ENCODE measurements at places on chromosomes 7 and 10.

- no peak for DNase-seq
Measured at GRCh38 chr10:50373821-50374501, 122.6 kb upstream of the ASAH2 start.

- no peak for DNase-seq
Measured at GRCh38 chr10:126072622-126073021, 176.3 kb downstream of the FANK1 start.

DNA sequence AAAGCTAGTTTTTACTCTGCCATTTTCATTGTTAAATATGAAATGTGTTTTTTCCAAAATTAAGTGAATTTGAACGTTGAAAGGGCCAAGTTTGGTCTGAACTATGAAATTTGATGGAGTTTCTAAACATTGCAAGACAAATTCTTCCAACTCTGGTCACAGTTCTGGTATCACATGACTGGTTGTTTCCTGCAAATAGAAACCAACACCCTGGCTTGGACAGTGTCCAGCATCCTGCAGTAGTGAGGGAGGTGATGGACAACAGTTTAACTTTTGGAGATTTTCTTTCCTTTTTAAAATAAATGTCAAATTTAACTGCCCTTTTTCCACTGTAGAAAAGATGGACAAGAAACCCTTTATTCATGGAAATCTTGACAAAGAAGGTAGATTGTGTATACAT, 54.8 kb upstream of the AGBL3 start:
- no peak for DNase-seq

DNA sequence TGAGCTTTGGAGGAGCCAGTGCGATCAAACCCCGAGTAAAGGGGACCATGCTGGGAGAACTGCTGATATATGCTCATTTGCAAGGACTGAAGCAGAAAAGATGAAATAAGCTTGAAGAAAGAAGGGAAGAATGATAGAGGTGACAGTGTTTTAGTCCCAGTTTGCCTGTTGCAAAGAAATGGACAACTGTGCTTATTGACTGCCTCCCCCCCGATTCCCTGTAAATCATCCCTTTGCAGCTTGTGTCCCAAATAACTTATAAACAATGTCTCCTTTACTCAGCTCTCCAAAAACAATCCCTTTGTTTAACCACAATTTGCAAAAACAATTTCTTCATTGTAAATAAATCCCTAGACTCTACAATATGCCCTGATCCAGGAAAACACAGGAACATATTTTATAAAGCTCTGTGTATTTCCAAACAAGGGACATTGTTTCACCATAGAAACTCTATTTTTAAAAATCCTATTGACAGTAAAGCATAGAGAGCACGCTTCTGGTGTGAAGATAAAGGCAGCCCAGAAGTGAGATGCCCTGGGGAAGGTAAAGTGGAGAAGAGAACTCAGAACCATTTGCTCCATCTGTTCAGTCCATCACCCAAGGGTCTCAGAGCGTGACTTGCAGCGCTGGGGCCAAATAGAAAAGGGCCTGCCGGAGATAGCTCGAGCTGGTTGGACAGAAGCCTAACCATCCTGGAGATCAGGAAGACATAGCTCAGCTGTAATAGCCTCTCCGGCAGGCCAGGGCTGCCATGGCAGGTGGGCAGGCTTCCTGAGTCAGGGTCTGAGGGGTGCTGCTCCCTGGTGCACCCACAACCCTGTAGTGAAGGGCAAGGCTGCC, 280.5 kb downstream of the WDR11 start:
- no peak for DNase-seq

GRCh38 chr7:132387596-132387995, 188.7 kb downstream of the PLXNA4 start:
- no peak for DNase-seq

DNA sequence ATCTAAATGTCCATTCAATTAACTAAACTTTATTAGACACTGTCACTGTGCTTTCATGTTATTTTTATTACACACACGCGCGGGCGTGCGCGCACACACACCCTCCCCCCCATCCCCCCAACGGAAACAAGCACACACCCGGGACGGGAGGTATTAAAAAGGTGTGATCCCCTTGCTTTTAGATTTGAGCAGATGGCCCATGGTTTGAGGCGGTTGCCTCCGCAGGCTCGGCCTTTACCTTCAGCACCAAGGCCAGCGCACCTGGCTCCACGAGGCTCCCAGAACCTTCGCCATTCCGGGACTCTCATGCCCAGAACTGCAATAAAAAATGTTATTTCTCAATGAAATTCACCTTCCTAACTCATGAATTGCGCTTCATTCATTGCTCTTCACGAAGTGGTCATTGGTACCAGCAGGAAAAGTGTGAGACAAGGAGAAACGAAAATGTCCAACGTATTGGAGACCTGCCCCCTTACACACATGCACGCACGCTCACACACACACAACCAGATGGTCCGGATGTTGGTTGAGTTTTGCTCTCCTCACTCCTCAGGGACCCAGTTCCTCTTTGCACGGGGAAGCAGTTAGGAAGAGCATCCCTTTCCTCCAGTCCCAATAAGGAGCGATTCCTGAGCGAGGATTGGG, 20.8 kb upstream of the PTF1A start:
- no peak for DNase-seq

GRCh38 chr10:113053881-113054280, 103.8 kb downstream of the TCF7L2 start:
- no peak for DNase-seq

GRCh38 chr10:131044379-131045111, 267.0 kb downstream of the TCERG1L start:
- no peak for DNase-seq

- DNase-seq = no peak
Measured at GRCh38 chr10:14673189-14673861, 101.4 kb downstream of the FAM107B start.

DNA sequence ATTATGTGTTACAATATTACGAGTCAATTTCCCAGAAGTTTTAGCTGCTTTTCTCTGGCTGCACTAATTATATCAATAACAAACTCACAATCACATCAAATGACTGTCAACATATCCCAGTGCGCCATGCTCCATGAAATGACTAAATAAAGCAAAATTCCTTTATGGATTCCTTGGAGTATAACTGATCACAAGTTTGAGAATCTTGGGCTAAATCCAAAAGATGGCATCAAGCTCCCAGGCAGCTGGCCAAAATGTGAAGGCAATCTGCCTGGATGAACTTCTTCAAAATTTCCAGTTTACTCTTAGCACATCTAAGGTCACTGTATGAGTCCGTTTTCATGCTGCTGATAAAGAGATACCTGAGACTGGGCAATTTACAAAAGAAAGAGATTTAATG, 210.8 kb downstream of the CCSER2 start:
- peak; percentile 31 for DNase-seq

DNA sequence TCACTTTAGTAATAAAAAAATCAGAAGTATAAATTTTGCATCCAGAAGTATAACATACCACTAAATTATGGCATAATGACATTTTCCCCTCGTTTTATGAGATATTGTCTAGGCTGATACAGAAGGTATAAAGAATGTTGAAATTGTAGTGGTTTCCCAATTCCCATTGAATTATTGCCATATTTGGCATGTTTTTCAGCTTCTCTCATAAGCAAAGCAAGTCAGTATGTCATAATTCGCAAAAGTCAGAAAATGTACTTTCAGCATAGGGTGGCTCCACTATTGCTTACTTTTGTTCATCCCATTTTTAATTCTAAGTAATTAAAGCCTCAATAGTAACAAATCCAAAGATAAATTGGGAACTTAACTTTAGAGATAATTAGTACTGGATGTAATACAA, 19.7 kb upstream of the PTPRZ1 start:
- DNase-seq = no peak

DNA sequence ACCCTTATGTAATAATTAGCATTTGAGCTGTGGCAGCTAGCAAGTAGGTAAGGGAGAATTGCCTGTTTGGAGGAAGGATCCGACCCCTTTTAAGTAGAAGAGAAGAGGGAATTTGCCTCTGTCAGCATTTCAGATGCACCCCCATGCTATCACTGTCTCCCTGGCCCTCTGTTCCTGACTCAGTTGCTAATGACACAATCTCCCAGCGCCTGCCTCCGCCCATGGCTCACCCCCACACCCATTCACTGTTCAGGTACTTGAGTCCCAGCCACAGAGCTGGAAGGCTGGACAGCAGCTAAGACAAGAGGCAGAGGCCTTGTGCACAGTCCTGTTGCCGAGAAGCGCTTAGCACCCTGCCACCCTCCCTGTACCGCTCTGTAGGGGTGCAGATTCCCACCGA, 512.3 kb upstream of the GALNT17 start:
- no peak for DNase-seq

GRCh38 chr10:79123547-79123963, 54.8 kb downstream of the ZMIZ1 start:
- DNase-seq = no peak
